Lower leg skin (tissue), 4 donors: ENCODE measurements at places on chromosomes 6 and 20. TPM values are rescaled to one million over a fixed set of nuclear protein-coding genes. Genes with fewer than 3 reads are reported as not detected.

AVP gene
- total RNA-seq = not detected

GRCh38 chr6:5285526-5285925 lies 24.2 kb downstream of the FARS2 start:
- no peak for DNase-seq

DNA sequence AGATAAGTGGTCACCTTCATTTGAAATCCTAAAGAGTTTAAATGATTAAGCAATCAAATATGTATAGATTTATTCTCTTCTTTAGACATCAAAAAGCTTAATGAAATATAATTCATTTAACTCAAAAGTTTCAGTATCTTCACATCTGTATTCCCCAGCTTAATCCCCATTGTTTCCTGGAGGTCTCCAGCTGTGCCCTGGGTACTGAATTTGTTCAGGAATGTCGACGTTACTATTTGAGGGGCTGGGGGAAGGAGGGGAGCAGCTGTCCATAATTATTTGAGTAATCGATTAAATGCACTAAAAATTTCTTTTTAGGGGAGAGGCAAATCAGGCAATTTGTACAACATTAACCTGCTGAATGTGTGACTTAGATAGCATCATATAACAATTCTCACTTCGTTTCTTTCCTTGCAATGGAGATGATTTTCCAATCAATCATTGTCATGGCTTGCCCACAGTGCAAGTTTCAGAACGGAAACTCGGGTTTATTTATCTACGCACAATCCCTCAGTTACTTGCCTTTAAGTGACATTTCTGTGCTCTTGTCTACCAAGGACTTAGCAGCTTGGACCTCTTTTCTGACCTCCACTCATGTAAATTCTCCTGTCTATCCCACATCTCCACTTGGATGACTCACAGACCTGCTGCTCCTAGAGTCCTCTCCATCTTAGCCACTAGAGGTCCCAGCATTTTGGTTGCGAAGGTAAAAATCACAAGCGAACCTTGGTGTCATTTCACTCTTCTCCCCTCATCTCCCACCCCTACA lies 3.9 kb downstream of the DOK5 start:
- no peak for DNase-seq

DNA sequence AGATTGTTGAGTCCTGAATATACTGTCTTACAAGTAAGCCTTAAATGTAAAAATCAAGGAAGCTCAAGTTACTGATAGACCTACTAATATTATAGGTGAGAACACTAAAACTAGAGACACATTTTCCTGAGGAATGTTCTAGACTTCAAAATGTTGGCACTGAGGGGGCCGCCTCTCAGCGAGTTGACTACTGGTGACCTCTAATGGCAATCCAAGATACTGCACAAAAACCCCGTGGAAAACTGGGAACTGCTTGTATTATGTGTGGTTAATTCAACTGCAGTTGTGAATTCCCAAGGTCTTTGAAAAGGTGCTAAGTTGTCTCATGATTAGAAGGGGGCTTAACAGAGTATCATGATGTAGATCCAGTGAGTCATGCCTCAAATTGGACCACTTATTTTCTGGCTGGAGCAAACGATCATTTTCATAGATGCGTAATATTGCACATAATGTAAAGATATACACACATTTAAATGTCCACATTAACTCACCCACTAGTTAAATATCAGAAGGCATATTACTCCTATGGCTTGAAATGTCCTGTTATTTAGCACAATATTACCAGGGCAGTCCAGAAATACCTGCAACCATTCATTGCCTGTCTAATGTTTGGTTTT lies 336.2 kb downstream of the FOXA2 start:
- DNase-seq = no peak

DNA sequence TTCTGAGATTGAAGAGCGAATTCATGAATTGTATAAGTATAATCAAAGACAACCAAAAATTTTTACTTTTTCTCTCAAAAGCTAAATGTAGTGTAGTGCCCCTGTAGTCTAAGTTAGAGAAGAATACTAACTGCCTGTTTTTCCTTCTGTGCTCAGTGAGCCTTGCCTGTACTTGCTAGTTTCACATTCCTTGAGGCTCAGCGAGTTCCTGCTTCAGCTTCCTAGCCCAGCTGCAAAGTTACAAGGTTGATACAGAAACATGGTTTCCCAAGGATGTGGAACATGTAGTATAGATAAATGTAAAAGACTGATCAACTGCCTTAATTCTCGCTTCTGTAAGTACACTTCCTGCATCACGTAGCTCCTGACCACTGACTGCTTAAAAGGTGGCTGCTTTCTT lies 33.1 kb upstream of the SEC63 start:
- DNase-seq = no peak
